ENCODE measurements at places on chromosomes 13 and 19.

GRCh38 chr19:13151605-13152355 is 1.6 kb downstream of the IER2 start:
- peak; percentile 98 for DNase-seq

DNA sequence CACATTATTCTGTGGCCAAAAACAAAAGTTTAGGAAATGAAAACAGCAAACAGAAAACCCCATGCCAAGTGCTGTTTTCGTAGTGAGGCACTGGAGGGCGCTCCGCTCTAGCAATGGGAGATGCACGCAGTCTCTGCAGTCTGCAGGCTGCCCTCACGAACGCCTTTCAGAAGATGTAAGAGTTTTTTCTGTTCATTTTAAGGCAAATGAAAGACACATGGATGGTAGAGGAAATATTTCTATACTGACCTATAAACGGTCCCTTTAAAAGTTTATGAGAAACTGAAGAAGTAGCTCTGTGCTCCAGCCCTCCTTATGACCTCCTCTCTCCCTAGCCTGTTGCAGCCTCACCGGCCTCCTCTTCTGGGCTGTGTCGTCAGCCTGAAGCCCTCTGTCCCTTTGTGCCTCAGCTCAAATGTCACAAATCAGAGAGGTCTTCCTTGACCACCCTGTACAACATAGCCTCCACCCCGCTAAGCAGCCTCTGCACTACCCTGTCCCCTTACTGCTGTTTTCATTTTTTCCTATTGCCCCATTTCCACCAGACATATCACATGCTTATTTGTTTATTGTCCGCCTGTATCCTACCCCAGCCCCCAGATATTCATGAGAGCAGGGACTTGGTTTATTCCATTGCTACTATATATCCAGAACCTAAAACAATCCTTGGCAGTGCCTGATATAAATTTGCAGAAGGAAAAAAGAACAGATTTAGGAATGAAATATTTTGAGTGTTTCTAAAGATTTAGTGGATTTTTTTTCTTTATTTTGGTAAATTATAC is 116.4 kb downstream of the TM9SF2 start:
- DNase-seq, result peak; percentile 23

GRCh38 chr13:86684402-86684801 is 885.2 kb upstream of the SLITRK6 start:
- DNase-seq, result no peak

DNA sequence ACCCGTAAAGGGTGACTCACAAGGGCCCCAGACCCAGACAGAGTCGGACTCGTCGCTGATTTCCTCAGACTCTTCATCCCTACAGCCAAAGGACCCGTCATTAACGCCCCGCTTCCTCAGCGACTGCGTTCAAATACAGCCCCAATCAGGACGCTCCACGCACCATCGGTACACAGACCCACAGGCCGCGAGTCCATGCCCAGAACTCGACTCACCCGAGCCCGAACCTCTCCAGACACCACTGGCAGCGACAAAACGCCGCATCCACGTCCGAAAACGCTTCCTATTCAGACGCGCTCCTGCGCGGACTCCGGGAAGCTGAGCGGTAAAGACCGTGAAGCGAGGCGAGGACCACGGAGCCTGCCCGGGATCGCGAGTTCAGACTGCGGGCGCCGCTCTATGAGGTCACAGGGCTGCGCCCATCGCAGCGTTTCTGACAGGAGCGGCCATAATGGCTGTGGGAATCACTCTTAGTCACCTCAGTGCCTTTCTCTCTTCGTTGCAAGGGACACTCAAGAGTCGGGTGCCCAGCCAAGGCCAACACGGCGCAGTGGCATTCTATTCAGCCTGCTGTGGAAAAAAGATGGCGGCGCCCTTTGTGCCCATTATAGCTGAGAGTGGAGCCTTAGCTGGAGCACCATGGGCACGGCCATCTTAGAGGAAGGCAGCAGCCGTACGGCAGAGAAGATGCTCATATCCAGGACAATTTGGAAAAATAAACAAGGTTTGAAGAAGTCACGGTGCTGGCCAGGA is at the start of gene ZNF614:
ZNF614 (minus strand) TSS at position 353 of the 753 bp plus-strand sequence. CDS start 2,634 bp downstream, outside the sequence.
- DNase-seq, result peak; percentile 91

GRCh38 chr13:57815600-57815999 is 184.1 kb downstream of the PCDH17 start:
- no peak for DNase-seq

GRCh38 chr13:46165485-46166223 is 16.3 kb downstream of the LCP1 start:
- DNase-seq, result no peak

- no peak for DNase-seq
These were observed 8.8 kb upstream of the CPB2 start for GRCh38 chr13:46113596-46113995.

DNA sequence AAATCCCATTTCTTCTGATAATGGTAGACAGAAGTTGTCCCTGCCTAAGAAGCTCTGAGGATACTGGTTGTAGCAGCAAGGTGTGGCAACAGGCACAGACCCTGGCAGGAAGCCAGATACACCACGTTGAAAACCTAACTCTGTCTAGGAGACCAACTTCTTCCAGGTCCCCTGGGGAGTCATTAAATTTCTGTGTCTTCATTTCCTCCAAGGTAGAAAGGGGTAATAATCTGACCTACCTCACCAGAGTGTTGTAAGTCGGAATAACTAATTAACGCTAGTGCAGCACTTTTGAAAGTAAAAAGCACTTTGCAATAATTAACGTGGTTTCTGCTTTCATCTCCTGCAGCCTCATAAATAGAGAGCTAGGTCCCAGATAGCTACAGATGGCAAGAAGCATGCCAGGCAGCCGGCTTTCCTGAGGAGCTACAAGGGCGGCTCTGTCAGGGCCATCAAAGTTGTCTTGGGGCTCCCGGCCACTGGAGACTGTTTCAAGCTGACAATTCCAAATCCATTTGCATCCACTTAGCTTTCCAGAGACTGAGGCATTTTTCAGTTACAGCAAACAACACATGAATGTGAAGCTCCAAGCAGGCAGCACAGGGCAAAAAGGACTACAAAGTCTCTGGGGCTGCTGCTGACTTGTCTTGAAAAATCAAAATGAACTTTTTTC is 176.2 kb downstream of the FOXO1 start:
- no peak for DNase-seq

GRCh38 chr19:39248806-39249205 is at the start of gene IFNL4:
Gene IFNL4 (minus strand): TSS chr19:39248856.
- DNase-seq, result no peak

- no peak for DNase-seq
These were observed 47.2 kb downstream of the LYL1 start for GRCh38 chr19:13055213-13056051.

DNA sequence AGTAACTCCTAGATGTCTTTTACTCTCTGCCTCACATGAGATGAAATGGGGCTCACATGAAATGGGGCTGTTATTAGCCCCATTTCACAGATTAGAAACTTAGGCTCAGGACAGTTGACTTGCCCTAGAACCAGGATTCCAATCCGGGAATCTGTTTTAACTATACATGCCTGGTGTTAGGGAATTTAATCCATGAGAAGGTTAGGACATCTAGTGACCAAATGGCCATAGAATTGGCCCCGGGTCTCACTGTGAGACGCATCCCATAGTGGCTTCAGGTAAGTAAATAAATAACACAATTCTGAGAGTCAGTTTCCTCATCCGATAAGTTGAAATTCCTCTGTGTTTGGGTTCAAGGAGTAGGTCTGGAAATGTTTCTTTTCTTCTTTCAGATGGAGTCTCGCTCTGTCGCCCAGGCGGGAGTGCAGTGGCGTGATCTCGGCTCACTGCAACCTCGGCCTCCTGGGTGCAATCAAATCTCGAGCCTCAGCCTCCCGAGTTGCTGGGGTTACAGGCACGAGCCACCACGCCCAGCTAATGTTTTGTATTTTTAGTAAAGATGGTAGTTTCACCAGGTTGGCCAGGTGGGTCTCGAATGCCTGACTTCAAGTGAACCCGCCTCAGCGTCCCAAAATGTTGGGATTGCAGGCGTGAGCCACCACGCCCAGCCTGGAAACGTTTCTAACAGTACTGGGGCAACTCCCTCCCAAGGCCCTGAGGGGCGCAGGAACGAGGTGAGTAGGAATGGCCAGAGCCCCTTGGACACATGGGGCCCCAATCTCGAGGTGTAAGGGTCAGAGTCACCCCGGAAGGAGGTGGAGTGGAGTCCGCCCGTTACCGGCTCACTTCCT is 1.2 kb upstream of the ZNF574 start:
- DNase-seq, result no peak

DNA sequence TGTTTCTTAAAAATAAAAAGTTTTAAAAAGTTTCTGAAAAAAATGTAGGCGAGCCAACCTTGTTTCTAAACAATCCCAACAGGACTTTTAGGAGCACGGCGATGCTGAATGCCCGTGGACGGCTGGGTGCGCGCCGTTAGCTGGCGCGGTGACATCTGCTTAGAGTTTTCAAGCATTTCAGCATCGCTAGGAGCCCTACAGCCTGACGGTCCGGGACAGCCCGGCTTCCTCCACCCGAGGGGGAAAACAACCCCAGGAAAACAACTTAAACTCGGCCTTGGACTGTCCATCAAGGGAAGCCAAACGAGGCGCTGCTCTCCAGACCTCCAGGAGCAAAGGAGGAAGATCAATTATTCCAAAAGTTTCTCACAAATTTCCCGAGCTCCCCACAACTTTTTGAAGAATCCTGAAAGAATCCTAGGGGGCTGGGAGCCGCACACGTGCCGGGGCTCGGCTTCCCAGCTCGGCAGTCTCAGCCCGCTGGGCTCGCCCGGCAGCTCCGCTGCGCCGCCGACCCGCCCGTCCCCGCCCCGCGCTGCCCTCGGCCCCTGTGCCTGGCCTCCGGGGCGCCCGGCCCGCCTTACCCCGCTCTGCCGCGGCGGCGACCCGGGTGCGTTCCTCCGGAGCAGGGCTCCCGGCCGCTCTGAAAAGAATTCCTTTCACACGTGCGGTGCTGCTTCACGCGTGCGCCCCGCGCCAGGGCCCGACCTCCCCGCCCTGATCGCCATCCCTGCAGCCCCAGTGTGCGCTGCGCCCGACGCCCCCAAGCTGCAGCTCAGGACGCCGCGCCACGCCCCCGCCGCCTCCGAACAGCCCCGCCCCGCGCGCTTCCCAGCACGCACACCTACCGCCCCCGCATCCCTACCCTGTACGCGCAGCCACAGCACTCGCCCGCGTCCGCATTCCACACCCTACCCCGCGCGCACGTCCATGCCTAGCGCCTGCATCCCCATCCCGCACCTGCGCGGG is at the start of gene GJA3:
GJA3 (minus strand) TSS at position 747 of the 969 bp plus-strand sequence. CDS start 17,764 bp downstream, outside the sequence.
- no peak for DNase-seq

- peak; percentile 79 for DNase-seq
These were observed 12.3 kb upstream of the CADM4 start for GRCh38 chr19:43651758-43652545.

GRCh38 chr13:29861694-29862110 is 11.3 kb upstream of the UBL3 start:
- no peak for DNase-seq

All from globus pallidus (tissue), 1 donor.